ENCODE measurements at places on chromosomes 13 and 19.

- DNase-seq = peak; percentile 11
Measured at GRCh38 chr19:53511933-53512374, 26.0 kb upstream of the ZNF331 start.

GRCh38 chr19:11486661-11487503 lies 6.0 kb upstream of the ELAVL3 start:
- DNase-seq = no peak

GRCh38 chr13:54705738-54706137 lies 1677.1 kb downstream of the OLFM4 start:
- no peak for DNase-seq

DNA sequence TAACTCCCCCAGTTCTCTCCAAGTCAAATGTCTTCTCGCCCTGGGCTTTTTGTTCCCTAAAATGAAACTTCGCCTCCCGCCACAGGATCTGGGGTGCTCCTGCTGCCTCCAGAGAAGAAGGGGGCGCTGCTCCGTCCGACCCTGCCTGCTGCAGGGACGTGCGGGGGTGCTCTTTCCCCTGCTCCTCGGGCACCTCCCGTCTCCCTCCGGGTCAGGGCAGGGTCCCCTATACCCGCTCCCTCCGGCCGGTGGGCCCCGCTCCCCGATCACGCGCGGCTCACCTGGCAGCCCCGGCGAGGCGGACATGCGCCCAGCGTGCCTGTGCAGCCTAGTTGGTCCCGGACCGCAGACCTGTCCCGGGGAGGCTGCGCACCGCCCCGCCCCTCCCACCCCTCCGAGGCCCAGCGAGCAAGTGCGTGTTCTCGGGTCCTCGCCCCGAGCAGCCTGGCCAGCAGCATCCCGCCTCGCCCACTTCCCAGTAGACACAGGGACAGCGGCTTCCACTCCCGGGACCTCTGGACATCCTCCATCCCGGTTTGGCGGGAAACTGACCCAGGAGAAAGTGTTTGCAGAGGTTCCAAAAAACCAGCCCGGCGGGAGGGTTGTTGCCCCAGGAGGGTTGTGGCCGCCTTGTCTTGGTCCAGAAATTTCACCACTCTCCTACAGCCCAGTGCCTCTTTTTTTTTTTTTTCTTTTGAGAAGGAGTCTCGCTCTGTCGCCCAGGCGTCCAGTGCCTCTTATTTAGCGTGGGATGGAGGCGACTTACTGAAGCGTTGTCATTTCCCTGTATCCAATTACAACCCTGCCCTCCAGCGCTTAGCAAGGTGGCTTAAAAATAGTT lies at the start of gene OXGR1:
OXGR1 (minus strand) TSS at position 460 of the 841 bp plus-strand sequence. CDS start 6,717 bp downstream, outside the sequence.
- no peak for DNase-seq

DNA sequence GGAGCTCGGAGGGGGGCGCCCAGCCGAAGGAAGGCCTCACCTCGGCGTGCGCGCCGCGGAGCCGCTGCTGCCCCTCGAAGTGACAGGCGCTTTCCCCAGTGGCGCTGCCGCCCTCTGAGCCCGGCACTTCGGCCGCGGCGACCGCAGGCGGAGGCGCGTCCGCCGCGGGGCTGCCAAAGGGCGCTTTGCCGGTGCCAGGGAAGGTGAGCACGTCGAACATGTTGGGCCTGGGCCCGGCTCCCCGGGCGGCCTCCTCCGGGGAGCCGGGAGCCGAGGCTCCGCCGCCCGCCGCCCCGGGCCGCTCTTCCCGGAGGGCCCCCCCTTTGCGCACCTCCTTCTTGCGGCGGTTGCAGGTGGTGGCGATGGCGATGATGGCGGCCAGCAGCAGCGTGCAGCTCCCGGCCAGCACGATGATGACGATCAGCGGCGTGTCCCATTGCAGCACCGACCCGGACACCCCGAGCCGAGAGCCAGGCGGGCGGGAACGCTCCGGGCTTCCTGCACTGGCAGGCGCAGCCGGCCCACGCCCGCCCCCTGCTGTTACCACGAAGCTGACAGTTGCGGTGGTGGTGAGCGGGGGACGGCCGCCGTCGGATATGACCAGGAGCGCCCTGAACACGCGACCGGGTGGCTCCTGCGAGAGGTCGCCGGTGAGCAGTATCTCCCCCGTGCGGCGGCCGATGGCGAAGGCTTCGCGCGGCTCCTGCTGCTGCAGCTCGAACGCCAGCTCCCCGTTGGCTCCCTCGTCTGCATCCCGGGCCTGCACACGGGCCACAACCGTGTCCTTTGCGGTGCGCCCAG lies 2.5 kb downstream of the PCDH8 start:
- DNase-seq = no peak

DNA sequence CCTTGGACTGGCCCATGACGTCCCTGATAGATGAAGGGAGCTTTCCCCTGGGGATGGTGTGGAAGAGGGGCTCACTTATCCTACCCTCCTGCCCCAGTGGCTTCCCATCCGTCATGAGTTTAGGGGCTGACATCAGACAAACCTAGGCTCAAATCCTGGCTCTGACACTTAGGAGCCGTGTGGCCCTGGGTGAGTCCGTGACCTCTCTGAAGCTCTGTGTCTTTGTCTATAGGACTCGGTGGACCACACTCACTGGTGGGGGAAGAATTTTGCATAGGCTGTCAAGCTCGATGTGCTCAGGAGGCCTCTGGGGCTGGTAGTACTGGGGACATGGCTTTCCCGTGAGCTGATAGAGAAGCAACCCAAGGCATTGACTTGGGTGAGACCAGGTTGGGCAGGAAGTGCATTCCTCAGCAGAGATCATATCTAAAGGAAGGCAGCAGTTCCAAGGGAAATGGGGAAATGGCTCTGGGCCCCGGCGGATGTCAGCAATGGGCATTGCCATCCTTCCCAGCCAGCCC lies 17.4 kb upstream of the AP1M2 start:
- no peak for DNase-seq

DNA sequence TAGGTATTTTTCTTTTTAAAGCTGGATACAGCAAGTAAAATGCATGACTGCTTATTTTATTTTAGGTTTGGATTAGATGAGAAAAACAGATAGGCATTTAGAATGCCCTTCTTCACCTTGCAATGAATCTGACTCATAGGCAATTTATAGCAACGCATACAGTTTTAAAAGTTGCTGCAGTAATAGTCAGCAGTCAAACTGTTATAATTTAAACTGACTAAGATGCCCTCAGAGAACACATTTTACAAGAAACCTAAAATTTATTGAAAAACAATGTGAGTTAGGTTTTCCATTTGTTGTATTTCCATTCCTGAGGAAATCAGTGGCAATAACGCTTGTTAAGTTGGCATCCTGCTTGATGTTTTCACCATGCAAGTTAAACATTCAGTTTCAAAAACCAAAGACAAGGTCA lies 1128.2 kb upstream of the PCDH9 start:
- DNase-seq = no peak

DNA sequence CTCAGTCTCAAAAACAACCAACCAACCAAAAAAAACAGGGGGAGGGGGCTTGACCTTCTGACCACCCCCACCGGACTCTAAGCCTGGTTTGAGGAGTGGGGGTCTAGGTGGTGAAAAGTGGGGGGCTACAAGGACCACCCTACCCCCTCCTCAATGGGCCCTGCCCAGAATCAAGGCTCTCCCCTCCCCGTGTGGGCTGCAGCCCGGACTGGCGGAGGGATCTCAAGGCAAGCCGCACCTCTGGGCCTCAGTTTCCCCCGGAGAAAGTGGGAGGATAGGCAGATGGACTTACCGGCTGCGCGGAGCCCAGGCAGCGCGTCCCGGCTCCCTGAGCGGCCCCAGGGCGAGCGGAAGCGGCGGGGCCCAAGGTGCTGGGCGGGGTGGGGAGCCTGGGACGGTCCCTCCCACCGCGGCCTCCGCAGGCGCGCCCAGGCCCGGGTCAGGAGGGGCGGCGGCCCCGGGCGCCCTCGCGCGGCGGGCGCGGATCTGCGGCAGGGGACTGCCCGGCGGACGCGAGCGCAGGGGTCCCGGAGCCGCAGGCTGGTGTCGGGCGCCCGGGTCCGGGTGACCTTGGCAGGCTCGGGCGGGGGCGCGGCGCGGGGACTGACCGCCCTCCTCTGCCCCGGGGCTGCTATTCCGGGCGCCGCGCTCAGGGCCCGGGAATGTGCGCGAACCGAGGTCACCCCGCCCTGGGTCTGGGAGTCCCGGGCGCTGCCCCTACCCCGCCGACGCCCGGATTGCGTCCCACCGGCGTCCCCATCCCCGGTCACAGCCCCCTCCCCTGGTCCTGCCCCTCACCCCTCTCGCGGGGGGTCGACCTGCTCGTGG lies at the start of gene ADAMTSL5:
ADAMTSL5 (minus strand) TSS at position 349 of the 828 bp plus-strand sequence. CDS start 2,076 bp downstream, outside the sequence.
- DNase-seq = peak; percentile 16

- DNase-seq = no peak
Measured at GRCh38 chr19:49142866-49143335, 12.3 kb downstream of the HRC start.

GRCh38 chr13:65940720-65941119 lies 1289.4 kb downstream of the PCDH9 start:
- DNase-seq = no peak

DNA sequence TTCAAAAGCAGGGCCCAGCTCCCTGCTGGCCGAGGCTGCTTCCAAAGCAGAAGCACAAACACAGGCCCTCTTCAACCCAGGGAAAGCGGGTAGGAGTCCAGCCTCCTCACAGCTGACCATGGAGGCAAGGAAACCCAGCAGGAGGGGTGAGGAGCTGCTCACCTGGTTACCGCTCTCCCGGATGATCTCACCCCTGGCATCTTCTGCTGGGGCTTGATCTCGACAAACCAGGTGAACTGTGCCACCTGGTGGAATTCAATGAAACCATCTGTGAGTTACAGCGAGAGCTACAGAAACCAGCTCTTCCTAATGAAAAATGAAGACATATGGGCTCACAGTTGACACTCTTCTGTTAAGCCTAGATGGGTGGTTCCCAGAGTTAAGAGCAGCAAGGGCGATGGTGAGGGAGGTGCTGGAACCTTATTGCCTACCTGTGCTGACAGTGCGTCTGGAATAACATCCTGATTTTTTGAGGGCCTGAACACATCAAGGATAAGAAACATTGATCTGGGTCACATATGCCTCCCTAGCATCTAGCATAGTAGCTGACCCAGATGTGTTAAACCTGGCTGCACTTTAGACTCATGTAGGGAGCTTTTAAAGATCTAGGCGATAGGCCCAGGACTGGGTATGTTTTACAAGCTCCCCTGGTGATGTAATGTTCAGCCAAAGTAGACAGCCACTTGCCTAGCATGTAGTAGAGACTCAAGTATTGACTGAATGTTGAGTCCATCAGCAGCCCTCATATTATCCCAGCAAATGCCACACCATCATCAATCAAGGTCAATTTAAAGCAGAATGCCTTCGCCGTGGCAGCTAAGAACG lies 6.1 kb downstream of the DHRS12 start:
- DNase-seq = no peak

DNA sequence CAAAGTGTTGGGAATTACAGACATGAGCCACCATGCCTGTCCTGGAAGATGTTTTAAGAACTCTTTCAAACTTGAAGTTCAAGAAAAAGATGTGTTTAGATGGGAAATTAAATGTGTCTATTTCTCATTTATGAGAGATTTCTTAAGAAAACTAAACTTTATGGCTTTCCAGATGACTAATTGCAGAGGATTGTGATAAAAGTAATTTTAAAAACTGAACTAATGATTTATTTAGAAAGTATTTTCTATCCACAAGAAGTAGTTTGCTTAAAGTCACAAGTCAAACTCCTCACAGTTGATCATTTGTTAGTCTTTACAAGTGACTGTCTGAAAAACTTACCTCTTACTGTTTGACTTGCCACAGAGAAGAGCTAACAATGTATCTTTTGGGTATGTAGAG lies 89.6 kb upstream of the SPRY2 start:
- no peak for DNase-seq

GRCh38 chr19:19463348-19464117 lies 51.8 kb downstream of the TSSK6 start:
- no peak for DNase-seq

DNA sequence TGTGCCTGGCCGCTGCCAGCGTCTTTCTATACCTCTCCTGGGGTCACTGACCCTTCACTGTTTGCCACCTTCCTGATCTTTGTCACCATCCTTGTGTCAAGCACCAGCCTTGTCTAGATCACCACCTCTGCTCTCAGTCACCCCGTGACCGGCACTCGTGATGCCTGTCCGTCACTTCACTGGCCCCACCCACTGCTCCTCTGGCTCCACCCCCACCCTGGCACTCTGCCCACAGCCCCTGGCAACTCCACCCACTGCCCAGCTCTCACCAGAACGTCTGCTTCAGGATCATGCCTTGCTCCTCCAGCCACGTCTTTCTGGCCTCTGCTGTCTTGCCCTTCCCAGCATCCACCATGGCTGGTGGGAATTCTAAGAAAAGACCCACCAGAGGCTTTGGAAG lies 24.8 kb upstream of the PLA2G4C start:
- no peak for DNase-seq

GRCh38 chr19:42154471-42155323 lies 22.5 kb upstream of the POU2F2 start:
- DNase-seq = no peak

GRCh38 chr19:35354898-35355297 lies 3.4 kb upstream of the FFAR3 start:
- DNase-seq = no peak

DNA sequence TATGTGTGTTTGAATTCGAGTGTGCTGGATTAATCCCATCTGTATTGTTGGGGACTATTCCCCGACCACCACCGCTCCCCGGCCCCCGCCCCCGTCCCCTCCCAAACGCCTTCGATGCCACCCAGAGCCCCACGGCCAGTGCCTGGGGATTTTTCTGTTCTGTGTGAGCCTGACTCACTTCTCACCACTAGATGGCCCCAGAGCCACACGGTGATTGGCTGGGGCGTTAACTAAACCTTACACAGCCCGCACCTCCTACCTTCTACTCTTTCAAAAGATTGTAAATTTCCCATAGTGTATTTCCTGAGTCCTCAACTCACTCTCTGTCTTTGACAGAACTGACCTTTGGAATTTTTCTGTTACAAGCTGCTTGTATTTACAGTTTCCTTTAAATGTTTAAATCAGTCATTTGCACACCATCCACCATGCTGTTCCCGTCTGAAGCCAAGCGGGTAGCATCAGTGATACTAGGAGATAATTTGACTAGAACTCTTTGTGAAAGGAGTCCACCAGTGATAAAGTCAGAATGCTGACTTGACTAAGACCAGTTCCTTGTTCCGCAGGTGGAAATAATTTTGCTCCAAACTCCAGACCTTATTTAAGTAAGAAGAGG lies 61.4 kb downstream of the RFX2 start:
- peak; percentile 55 for DNase-seq

DNA sequence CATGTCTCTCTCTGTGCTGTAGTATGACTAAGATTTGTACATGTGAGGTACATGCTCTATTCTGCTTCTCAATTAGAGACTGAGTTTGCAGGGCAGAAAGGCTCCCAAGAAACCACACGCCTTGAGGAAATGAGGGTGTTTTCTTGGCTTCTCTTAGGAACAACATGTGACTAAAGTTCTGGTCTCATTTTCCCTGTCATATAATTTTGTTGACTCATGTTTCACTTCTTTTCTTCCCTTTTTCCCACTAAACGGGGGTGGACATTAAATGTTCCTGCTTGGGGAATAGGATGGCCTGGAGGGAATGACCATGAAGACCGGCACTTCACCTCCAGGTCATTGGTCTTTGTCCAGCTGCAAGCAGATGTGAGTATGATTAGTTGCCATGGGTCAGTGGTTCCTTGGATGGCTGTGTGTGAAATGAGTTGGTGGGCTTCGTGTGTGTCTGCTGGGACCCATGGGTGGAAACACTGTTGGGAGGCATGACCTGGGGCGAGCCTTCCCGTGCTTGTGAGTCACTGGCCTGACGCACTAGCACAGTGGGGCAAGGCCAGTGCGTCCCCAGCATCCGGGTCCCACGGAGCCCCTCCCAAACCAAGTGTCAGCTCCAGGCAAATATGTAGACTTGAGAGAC lies 56.6 kb downstream of the COL4A1 start:
- DNase-seq = no peak

GRCh38 chr13:85386424-85386823 lies 412.8 kb downstream of the SLITRK6 start:
- DNase-seq = no peak
